ENCODE measurements at places on chromosomes 3 and 15.
A peak's percentile ranks its signal among the peaks of the same experiment; 100 is the strongest.

GRCh38 chr3:191303596-191303995 is 25.6 kb upstream of the CCDC50 start:
- no peaks in the 10 kb centered on the region for H3K27me3 ChIP-seq
- no peaks in the 10 kb centered on the region for H3K36me3 ChIP-seq
- H3K27ac ChIP-seq, result no peak overlapping the region
- H3K4me1 ChIP-seq, result no peaks in the 10 kb centered on the region
- H3K4me3 ChIP-seq, result no peak overlapping the region

GRCh38 chr3:134526319-134526718 is 40.5 kb downstream of the CEP63 start:
- H3K27me3 ChIP-seq, result no peaks in the 10 kb centered on the region
- DNase-seq, result no peak
- no peak overlapping the region for H3K27ac ChIP-seq
- no peak overlapping the region for H3K4me3 ChIP-seq
- peaks cover 3% of the 10 kb centered on the region for H3K36me3 ChIP-seq

GRCh38 chr3:12383218-12383617 is 94.3 kb downstream of the PPARG start:
- no peaks in the 10 kb centered on the region for H3K36me3 ChIP-seq
- H3K27ac ChIP-seq, result no peak overlapping the region
- DNase-seq, result no peak

DNA sequence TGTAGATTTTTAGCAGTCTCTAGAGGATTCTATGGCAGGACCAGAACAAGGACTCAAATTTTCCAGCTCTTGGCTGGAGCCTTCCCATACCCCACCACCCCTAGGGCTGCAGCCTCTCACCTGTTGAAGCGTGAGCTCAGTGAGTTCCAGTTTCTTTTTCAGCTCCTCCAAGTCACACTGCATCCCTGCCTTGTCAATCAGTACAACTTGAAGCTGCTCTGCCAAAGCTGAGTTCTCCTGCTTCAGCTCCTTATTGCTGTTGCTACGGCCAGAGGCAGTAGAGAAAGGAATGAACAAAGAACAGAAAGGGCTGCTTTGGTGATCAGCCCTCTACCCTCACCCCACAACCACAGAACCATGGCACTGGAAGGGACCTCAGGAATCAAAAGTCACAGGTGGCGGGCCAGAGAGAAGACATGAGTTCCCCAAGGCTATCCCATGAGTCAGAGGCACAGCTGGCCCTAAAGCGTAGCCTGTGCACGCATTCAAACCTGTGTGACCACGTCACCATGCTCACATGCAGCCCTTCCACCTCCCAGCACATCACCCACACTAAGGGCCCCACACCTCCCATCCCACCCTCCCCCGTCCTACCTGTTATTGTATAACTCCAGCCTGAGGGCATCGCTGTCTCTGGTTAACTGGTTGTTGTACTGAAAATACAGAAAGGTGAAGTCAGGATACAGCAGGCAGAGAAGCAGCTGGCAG is 83.3 kb upstream of the C2CD4B start:
- no peaks in the 10 kb centered on the region for H3K27me3 ChIP-seq
- no peak overlapping the region for H3K4me3 ChIP-seq
- H3K27ac ChIP-seq, result no peak overlapping the region
- H3K36me3 ChIP-seq, result no peaks in the 10 kb centered on the region
- H3K4me1 ChIP-seq, result peaks cover 8% of the 10 kb centered on the region

- no peaks in the 10 kb centered on the region for H3K27me3 ChIP-seq
- no peaks in the 10 kb centered on the region for H3K36me3 ChIP-seq
- DNase-seq, result no peak
- H3K27ac ChIP-seq, result no peak overlapping the region
- H3K4me1 ChIP-seq, result no peaks in the 10 kb centered on the region
These were observed 312.0 kb upstream of the TMC3 start for GRCh38 chr15:81686021-81686420.

GRCh38 chr3:58474348-58474911 is 17.5 kb upstream of the KCTD6 start:
- H3K27me3 ChIP-seq, result no peaks in the 10 kb centered on the region

- peaks cover 5% of the 10 kb centered on the region for H3K36me3 ChIP-seq
- peak overlapping the region; percentile 86 for H3K27ac ChIP-seq
- H3K4me3 ChIP-seq, result peak overlapping the region; percentile 88
- DNase-seq, result peak; percentile 45
These were observed 418 bp downstream of the ALPK3 start for GRCh38 chr15:84817466-84818081.

GRCh38 chr15:74793135-74794028 is 11.5 kb downstream of the CSK start:
- DNase-seq, result no peak
- no peaks in the 10 kb centered on the region for H3K27me3 ChIP-seq
- H3K27ac ChIP-seq, result no peak overlapping the region

- H3K4me3 ChIP-seq, result no peak overlapping the region
- no peaks in the 10 kb centered on the region for H3K4me1 ChIP-seq
- H3K27ac ChIP-seq, result no peak overlapping the region
- peaks cover 6% of the 10 kb centered on the region for H3K27me3 ChIP-seq
- H3K36me3 ChIP-seq, result no peaks in the 10 kb centered on the region
These were observed 28.7 kb downstream of the GPR171 start for GRCh38 chr3:151174351-151174750.

- no peaks in the 10 kb centered on the region for H3K36me3 ChIP-seq
- H3K27ac ChIP-seq, result no peak overlapping the region
- H3K4me3 ChIP-seq, result no peak overlapping the region
- no peaks in the 10 kb centered on the region for H3K27me3 ChIP-seq
These were observed 475.1 kb downstream of the ZPLD1 start for GRCh38 chr3:102909904-102910303.
